WTC11 (cell line): ENCODE measurements at places on chromosomes 11 and 22. TPM values are rescaled to one million over a fixed set of nuclear protein-coding genes. Genes with fewer than 3 reads are reported as not detected.

The SOX6 gene
- total RNA-seq = 0.13 to 0.62 TPM (median 0.32 TPM) in 3 replicates

The SDF2L1 gene
- 52.2 to 73.6 TPM (median 57.0 TPM) in 3 replicates for total RNA-seq

The HSPB2 gene
- 0.33 to 0.62 TPM (median 0.55 TPM) in 3 replicates for total RNA-seq

The C22orf15 gene
- 2.7 to 3.6 TPM (median 3.5 TPM) in 3 replicates for total RNA-seq

The OR4D6 gene
- total RNA-seq = not detected in 3 replicates

DNA sequence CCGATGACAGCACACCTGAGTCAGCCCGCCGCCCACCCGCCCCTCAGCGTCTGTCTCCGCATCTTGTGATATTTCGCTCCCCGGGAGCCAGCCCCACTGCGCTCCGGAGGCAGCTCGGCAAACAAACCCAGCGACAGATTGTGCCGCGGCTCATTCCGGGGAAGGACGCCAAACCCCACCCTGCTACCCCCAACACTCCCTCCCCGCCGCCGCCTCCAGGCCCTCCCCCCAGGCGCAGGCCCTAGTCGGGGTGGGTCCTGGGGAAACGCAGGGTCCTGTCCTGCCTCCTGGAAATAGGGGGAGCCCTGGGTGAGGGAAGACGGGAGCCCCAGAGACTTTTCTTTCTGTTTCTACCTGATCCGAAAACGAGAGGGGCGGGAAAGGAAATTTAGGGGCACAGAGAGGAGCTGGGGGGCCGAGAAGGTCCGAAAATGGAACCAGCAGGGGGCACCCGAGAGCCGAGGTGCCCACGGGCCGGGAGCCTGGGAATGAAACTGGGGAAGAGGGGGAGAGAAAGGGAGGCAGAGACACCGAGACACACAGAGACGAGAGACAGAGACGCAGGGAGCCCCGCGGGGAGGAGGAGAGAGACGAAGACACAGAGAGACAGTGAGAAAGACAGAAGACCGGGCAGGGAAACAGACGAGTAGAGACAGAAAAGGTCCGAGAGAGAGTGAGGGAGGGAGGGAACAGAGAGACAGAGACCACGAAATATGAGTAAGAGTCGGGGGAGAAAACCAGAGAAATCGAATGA is 1.7 kb upstream of the RTN4RL2 start:
- peaks cover 62% of the 10 kb centered on the region for H3K27me3 ChIP-seq
- H3K4me1 ChIP-seq = peaks cover 38% of the 10 kb centered on the region
- H3K36me3 ChIP-seq = no peaks in the 10 kb centered on the region
- no peak overlapping the region for H3K27ac ChIP-seq
- peak overlapping the region; percentile 80 for H3K4me3 ChIP-seq

DNA sequence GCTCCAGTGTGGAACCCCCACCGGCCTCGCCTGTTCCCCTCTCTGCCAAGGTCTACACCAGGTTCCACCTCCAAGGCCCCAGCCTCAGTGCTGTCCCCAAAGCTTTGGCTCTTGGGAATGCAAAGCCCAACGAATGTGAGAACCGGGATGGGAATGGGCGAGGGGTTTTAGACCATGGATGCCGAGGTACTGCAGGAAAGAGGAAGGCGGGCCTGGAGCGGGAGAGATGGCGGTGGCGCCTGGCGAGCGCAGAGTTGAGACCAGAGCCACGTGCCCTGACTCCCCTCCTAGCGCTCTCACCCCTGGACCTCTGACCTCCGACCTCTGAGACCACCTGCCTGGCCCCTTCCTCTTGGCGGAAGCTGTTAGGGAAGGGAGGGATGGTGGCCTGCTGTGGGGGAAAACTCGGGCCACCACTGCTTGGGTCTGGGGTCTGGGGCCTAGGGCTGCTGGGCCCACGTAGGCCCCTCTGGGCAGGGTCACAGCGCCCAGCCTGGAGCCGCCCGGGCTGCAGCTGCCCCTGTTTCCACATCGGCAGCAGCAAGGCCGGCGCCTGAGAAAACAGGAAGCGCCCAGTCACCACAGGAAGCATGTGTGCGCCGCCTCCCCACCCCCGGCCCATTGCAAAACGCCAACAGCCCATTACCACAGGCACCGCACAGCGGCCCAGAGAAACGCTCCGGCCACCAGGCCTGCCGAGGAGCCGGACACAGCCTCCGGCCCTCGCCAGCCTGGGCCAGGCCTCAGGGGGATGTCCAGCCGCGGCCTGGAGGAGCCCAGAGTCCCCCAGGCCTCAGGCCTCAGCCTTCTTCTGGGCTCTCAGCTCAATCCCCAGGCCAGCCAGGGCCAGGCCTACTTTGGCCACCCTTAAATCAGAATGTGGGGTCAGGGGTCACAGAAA is 13.8 kb upstream of the SLC39A13 start:
- no peak overlapping the region for H3K4me3 ChIP-seq
- DNase-seq = no peak
- H3K36me3 ChIP-seq = no peaks in the 10 kb centered on the region
- H3K4me1 ChIP-seq = peaks cover 15% of the 10 kb centered on the region
- no peaks in the 10 kb centered on the region for H3K27me3 ChIP-seq

GRCh38 chr11:24637520-24637919 is 140.7 kb downstream of the LUZP2 start:
- peak; percentile 23 for DNase-seq
- no peak overlapping the region for H3K4me3 ChIP-seq
- H3K27me3 ChIP-seq = no peaks in the 10 kb centered on the region
- H3K27ac ChIP-seq = peak overlapping the region; percentile 24; the same call in 1 of the 2 replicates
- peaks cover 25% of the 10 kb centered on the region for H3K4me1 ChIP-seq

DNA sequence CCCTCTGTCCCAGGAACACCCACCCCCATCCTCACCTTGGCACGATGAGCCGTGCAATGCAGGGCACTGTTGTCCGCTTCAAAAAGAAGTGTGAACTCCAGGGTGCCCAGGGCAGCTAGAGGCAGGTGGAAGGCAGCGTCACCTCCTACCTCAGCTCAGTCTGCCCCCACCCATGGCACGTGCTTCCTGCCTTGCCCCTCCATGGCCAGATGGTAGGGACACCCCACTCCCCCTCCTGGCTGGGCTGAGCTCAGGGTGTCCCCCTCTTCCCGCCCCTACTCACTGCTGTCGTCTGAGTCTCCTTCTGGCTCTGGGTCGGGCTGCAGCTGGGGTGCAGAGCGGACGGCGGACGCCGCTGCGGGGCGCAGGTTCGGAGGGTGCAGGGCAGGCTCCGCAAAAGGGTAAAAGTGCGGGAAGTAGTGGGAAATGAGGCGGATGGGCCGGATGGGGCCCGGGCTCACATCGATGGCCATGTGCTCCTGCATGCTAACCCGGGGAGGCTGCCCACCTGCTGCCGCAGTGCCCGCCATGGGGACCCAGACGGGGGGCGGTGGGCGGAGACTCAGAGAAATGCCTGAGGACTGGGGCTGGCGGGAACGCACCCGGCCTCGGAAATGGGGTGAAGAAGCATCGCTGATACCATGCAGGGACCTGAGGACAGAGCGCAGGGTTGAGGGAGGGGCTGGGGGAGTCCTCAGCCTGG is 9.1 kb downstream of the NDUFV1 start:
- peaks cover 47% of the 10 kb centered on the region for H3K4me1 ChIP-seq
- peaks cover 8% of the 10 kb centered on the region for H3K36me3 ChIP-seq
- DNase-seq = no peak
- H3K27ac ChIP-seq = no peak overlapping the region
